ENCODE measurements at places on chromosomes 13 and 19. TPM values are rescaled to one million over a fixed set of nuclear protein-coding genes. Genes with fewer than 3 reads are reported as not detected.

GRCh38 chr13:72539925-72540324, 187.5 kb downstream of the MZT1 start:
- DNase-seq = no peak
- H3K4me3 ChIP-seq = no peak overlapping the region
- H3K4me1 ChIP-seq = peaks cover 2% of the 10 kb centered on the region
- no peaks in the 10 kb centered on the region for H3K36me3 ChIP-seq
- no peak overlapping the region for H3K27ac ChIP-seq

DNA sequence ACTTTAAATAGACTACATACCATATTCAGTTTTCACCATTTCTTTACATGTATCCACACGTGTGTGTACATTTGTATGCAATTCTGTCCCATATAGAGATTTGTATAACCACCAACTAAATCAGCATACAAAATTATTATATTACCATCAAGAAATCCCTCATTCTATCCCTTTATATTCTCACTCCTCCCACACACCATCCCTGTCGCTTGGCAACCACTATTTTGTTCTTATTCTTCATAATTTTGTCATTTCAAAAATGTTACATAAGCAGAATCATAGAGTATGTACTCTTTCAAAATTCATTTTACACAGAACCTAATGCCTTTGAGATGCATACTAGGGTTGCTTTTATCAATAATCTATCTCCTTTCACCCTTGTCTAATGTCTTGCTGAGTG, 740.5 kb downstream of the SLITRK5 start:
- no peaks in the 10 kb centered on the region for H3K27me3 ChIP-seq
- H3K4me1 ChIP-seq = no peaks in the 10 kb centered on the region
- DNase-seq = no peak
- no peak overlapping the region for H3K27ac ChIP-seq
- no peak overlapping the region for H3K4me3 ChIP-seq

DNA sequence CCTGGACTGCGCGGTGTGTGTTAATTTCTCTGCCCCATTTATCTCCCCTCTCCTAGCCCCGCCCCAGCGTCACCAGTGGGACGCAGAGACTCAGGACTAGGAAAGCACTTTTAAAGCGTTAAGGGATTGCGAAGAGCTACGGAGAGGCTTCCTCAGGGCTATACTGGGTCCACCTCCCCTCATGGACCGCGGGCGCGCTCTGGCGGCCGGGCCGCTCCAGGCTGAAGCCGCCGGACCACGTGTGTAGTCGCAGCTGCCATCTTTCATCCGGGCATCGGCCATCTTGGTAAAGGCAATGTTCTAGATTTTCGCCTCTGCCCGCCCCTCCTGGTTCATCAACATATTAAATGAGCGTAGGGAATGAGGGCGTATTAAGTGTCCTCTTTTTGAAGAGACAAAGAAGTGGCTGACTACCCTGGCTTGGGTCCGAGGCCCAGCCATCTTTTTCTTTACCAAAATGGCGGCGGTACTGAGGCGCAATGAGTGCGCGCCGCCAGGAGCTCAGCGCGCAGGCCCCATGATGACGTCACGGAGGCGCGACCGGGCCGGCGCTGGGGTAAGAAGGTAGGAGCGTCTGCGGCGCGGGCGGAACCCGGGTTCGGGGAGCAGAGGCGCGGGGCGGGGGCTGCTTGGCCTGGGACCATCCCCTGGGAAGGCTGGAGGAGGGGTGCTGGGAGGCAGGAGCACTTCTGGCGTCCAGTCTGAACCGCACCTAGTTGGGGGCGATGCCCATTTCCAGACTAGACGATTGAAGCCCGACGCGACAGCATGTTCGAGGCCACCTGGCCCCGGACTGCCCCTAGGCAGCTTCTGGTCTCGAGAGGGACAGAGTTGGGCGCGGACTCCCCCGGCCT, at the start of gene CCDC124:
Gene CCDC124 (plus strand): TSS at position 531 of the 854 bp plus-strand sequence. CDS start 3,406 bp downstream, outside the sequence.
- H3K27me3 ChIP-seq = no peaks in the 10 kb centered on the region
- peak; percentile 94 for DNase-seq

DNA sequence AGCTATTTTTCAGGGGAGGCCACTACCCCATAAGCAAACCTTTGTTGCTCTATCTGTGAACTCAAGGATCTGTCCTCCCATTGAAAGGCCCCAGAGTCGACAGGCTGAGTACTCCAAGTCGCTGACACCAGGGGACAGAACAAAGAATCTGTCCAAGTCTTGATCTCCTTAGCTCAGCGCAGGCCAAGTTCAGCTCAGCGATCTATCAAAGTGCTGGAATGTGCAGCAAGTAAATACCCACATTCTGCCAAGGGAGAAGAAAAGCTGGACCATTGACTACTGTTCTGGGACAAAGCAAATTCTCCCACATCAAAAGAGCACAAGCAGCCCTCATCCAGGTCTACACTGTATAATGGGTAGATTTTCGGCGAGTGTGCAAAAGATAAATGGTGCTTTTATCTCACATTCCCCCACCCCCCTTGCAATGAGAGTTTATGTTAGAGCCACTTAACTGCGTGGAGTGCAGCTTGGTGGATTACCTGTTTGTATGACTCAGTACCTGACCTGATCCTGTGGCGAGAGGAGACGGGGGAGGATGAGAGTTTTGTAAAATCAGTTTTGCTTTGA, 391.7 kb upstream of the SGCG start:
- H3K4me1 ChIP-seq = peaks cover 44% of the 10 kb centered on the region
- H3K36me3 ChIP-seq = no peaks in the 10 kb centered on the region
- H3K27ac ChIP-seq = peak overlapping the region; percentile 14
- H3K27me3 ChIP-seq = no peaks in the 10 kb centered on the region
- no peak overlapping the region for H3K4me3 ChIP-seq

DNA sequence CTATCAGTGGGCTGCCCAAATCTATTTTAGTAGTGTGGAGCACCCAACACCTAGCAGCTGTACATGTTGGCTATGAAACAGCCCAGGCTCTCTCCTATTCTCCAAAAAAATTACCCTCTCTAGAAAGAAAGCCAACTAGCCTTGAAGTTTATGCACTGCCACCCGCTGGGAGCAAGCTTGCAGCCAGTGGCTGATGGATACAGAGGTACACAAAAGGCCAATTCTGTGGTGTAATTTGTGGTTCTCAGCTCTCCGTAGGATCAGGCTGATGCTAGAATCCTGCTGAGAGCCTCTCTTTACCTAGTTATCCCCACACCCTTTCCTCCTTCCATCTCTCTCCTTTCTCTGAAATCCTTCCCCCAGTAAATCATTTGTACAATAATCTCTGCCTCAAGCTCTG, 1120.7 kb downstream of the DIAPH3 start:
- no peak overlapping the region for H3K4me3 ChIP-seq
- H3K4me1 ChIP-seq = no peaks in the 10 kb centered on the region
- H3K27ac ChIP-seq = no peak overlapping the region
- no peaks in the 10 kb centered on the region for H3K36me3 ChIP-seq
- DNase-seq = no peak

- H3K4me3 ChIP-seq = no peak overlapping the region
- H3K4me1 ChIP-seq = no peaks in the 10 kb centered on the region
- no peaks in the 10 kb centered on the region for H3K36me3 ChIP-seq
- H3K27ac ChIP-seq = no peak overlapping the region
- DNase-seq = no peak
Measured at GRCh38 chr13:50255639-50256038, 240.4 kb downstream of the KCNRG start.

GRCh38 chr13:98203646-98204326, 26.7 kb upstream of the RNF113B start:
- no peak overlapping the region for H3K4me3 ChIP-seq
- H3K27ac ChIP-seq = no peak overlapping the region
- no peaks in the 10 kb centered on the region for H3K36me3 ChIP-seq
- peaks cover 10% of the 10 kb centered on the region for H3K4me1 ChIP-seq
- no peak for DNase-seq

DNA sequence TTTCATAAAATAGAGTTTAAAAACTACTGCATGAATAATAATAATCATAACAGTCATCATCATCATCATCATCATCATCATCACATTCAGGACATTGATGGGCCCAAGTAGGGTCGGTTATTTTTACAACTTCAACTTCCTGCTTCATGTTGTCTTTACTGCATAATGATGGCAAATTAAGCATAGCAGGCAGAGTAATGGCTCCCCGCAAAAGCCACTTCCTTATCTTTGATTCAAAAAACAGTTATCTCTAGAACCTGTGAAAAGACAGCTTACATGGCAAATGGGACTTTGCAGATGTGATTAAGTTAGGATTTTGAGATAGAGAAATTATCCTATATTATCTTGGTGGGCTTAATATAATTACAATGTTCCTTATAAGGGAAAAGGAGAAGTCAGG, 792.9 kb downstream of the LIG4 start:
- DNase-seq = no peak
- no peak overlapping the region for H3K27ac ChIP-seq
- H3K4me1 ChIP-seq = no peaks in the 10 kb centered on the region

- DNase-seq = no peak
- no peaks in the 10 kb centered on the region for H3K27me3 ChIP-seq
- H3K4me3 ChIP-seq = no peak overlapping the region
- no peak overlapping the region for H3K27ac ChIP-seq
- H3K4me1 ChIP-seq = no peaks in the 10 kb centered on the region
Measured at GRCh38 chr13:32629866-32630265, 43.6 kb downstream of the PDS5B start.

- no peaks in the 10 kb centered on the region for H3K4me1 ChIP-seq
- no peak for DNase-seq
- no peaks in the 10 kb centered on the region for H3K27me3 ChIP-seq
- no peak overlapping the region for H3K27ac ChIP-seq
Measured at GRCh38 chr19:20453425-20453935, 112.1 kb downstream of the ZNF737 start.

DNA sequence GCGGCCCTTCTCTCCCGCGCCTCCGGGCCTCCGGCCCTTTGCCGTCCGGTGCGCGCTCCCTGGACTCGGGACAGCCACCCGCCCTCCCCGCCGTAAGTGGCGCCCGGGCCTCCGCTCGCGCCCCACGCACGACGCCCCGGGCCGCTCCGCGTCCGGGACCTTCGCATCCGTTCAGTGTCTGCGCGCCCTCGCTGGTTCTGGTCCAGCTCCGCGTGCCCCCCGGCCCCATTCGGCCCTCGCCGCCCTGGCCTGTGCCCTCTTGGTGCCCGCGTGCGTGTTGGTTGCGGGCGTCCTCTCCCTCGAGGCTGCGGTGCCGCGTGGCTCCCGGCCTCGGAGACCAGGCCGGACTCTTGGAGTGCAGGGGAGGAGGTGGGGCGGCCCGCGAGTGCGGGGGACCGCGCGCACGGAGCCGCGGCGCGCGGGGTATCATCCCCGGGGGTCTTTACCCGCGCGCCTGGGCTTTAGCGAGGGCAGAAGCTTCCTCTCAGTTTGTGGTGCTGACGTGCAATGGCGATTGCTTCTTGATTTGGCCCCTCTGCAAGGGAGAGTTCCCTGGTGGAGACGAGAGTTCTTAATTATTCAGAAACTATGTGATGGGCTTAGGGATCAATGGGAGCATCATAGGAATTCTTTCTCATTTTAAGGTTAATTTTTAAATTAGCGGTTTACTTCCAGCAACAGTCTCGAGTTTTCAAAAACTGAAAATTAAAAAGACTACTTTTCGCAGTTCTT, 757 bp downstream of the WASF3 start:
- no peak overlapping the region for H3K27ac ChIP-seq
- peaks cover 17% of the 10 kb centered on the region for H3K4me1 ChIP-seq
- H3K36me3 ChIP-seq = no peaks in the 10 kb centered on the region
- H3K27me3 ChIP-seq = no peaks in the 10 kb centered on the region
- H3K4me3 ChIP-seq = no peak overlapping the region

- H3K27me3 ChIP-seq = no peaks in the 10 kb centered on the region
- no peak overlapping the region for H3K4me3 ChIP-seq
- DNase-seq = no peak
- no peaks in the 10 kb centered on the region for H3K36me3 ChIP-seq
Measured at GRCh38 chr13:42803563-42804204, 22.3 kb downstream of the FAM216B start.

DNA sequence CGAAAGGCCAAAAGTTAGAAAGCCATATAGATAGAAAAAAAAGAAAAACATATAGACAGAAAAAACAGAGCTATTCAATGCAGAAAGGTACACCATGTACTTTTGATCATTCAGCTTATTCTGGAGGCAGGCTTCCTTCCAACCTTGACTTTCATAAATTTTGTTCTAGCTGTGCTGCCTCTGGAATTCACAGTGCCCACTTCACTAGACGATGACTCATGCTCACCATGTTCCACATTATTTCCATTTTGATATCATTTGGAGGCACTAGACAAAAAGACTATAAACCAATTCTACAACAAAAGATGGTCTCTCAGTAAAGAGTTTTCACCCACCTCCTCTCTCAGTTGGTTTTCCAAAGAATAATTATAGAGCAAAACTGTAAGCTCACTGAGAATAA, 229.0 kb upstream of the IPO5 start:
- H3K27me3 ChIP-seq = no peaks in the 10 kb centered on the region
- DNase-seq = no peak
- H3K36me3 ChIP-seq = no peaks in the 10 kb centered on the region

DNA sequence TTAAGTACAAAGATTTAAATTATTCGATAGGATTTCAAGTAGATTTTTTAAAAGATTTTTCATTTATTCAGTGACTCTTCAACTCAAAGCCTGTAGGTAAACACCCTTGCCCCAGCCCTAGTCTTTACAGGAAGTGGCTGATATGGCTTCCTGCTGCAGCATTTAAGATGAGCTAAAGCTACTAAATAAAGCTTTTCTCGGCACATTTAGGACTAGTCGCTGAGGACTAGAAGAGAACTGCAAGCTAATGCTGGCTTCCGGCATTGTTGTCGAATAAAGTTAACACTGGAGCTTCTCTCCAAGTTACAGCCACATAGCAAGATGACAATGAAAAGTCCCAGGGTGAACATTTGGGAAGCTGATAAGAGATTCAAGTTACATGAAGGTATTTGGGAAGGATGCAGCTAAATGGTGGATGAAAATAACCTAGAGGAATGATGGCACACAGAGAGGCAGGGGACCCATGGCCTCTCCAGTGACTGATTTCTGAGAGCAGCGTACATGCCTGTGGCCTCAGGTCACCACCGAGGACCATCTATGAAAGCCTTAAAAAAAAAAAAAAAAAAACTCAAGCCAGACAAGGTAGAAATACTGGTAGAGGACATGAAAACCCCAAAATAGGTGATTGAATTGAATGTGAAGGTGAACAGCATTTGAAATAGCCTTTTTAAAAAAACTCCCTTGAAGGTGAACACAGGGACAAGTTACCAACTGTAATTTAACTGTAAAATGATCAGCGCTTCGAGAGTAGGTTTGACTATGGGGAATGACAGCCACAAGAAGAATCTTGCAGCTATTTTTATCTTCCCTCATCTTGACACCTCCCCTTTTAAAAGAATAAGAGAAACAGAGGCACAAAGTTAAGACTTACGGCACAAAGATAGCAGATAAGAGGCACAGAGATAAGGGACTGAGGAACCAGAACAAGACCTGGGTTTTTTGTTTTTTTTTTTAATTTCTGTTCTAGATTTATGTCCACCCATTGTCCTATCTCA, 155.4 kb downstream of the DCT start:
- no peaks in the 10 kb centered on the region for H3K36me3 ChIP-seq
- no peaks in the 10 kb centered on the region for H3K27me3 ChIP-seq
- H3K4me3 ChIP-seq = no peak overlapping the region
- DNase-seq = no peak
- no peak overlapping the region for H3K27ac ChIP-seq

Gene TMEM145
- total RNA-seq = 2.5 TPM

Gene VAV1
- not detected for total RNA-seq

Gene SLAIN1
- total RNA-seq = 3.5 TPM

Gene SLITRK6
- total RNA-seq = 0.61 TPM

Gene NLRP4
- not detected for total RNA-seq

Gene TMEM91
- 2.2 TPM for total RNA-seq

Gene TSHZ3
- total RNA-seq = not detected

All from Caco-2 (cell line).